ENCODE measurements at places on chromosomes 7 and 10.

- DNase-seq: no peak
Observed at GRCh38 chr7:121574109-121574508, 178.0 kb upstream of the FAM3C start.

DNA sequence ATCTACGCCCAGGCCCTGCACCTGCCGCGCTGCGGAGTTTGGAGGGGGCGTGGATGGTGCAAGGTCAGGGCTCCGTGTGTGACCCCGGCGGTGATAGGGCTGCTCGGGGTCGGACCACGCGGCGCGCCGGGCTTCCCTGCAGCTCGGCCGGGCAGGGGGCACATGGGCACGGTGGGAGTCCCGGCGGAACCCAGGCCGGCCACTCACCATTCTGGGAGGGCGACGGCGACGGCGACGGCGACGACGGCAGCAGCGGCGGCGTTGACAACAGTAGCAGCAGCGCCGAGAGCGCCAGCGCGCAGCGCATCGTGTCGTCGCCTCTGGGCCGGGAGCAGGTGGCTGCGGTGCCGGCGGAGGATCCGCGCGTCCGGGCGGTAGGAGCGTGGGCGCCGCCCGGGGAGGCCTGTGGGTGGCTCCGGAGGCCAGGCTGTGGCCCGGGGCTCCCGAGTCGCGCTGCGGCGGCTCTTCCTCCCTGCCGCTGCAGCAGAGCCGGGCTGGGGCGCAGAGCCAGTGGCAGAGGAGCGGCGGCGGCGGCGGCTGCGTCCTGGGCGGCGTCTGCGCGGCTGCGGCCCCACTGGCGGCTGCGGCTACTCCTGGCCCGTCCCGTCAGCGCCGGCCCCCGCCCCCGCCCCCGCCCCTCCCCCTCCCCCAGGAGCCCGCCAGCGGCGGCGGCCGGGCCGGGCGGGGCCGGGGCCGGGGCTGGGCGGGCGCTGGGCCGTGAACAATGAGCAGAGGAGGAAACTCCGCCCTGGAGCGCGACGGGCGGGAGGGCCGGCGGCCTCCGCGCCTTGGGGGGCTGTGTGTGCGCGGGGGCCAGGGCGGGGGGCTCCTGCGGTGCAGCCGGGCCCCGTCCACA, at the start of gene PODXL:
PODXL (minus strand) TSS at position 576 of the 856 bp plus-strand sequence; CDS start at position 307, 269 bp downstream.
- DNase-seq: no peak

DNA sequence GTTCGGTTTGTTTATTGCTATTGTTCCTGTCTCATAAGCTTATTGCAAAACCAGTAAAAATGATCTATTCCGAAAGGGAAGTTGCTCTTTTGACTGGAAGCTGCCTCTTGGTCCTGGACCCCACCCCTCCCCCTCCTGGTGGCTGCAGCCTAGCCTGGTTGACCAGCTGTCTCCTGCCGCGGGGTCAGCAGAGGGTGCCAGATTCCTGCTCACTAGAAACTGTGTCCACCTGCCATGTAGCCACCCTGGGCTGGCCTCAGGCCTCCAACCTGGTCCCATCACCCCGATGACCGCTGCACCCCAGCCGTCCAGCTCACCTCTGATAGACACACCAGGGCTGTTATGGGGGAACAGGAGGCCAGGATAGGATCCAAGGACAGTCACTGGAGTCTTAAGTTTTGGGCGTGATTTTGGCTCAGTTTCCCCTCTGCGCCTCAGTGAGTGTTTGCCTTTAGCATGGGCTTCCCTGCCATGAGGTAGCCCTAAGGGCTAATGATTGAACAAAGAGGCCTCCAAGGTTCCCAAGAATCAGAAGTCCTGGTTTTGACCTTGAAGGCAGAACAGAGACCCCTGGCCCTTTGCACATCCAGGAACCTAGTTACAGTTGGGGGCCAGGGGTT, 32.9 kb upstream of the SLF2 start:
- no peak for DNase-seq

- DNase-seq: no peak
Observed at GRCh38 chr7:44081266-44081748, 1.0 kb downstream of the POLM start.

DNA sequence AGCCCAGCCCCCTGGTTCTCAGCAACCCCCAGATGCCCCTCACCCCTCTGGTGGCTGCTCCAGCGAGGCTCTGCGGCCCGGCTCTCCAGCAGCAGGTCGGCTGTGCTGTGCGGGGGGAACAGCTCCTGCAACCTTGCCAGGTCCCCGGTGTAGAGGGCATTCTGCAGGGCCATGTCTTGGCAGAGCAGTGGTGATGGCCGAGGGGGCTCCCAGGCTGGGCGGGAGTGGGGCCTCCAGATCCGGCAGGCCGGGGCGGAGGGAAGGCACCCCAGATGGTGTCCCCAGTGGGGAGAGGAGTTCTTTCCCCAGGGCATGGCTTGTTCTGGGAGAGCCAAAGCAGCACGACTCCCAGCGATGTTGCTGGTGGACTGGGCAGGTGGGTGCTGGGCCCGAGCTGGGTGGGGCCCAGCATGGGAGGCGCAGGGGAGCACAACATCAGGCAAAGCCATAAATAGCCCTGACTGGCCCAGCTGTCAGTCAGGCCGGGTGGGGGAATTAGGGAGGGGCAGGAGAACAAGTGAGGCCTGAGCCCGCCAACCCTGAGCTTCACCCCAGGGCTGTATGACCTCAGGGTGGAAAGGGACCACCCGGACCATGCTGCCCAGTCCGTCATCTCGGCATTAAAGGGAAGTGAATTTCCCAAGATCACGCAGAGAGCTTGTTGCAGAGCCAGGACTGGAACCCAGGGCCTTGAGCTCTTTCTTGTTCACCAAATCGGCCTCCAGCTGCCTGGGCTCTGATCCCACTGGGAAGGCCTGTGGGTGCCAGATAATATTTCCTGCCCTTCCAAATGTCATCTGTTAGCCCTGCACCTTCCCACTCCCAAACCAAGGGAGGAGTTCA, 580 bp upstream of the ASB10 start:
- DNase-seq: no peak

DNA sequence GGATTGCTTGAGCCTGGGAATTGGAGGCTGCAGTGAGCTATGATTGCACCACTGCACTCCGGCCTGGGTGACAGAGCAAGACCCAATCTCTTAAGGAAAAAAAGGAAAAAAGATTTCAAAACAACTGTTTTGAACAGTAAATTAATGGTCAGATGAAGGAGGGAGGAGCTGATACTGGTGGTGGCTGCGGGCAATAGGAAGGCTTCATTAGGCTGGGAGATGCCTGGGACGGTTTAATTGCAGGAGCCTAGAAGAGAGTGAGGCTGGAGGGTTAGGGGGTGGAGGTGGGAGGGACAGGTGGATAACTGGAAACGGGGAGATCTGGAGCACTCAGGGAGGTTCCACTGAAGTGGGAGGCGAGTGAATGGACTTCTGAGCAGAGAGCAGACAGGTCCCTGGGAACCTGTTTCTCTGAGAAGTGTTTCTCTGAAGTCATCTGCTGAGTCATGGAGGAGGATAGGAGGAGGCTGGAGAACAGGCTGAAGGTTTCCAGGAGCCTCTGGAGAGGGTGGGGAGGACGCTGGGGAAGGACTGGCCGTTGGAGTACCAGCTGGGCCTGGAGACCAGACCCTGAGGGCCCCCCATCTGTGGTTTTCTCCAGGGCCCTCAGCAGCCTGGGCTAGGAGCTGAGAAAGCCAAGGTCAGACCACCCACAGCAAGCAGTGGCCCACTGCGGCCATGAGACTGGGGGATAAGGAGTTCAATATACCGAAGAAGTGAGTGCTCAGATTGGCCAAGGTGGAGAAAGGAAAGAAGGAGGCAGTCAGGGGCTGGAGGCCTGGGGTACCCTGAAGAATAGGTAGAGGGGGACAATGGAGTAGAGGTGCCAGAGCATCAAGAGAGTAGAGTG, 14.4 kb upstream of the YWHAG start:
- no peak for DNase-seq

DNA sequence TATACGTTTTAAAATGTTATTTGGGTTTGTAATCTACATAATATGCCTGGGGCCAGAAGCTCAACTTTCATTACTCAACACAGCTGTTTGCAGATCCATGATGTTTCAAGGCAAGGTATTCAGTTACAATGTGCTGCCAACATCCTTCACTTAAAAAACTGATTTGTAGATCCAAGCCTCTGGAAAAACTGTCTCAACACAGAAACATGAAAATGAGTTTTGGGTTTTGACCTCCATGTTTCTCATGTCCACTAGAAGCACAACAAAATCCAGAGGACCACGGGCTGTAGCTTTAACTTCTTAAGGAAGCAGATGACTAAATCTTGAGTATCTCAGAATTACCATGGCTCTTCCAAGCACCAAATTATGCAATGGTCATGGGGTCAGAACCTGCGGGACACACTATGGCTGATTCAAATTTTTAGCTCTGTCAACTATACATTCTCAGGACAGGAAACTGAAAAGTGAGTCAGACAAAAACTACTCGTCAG, 247.1 kb upstream of the GRB10 start:
- no peak for DNase-seq

DNA sequence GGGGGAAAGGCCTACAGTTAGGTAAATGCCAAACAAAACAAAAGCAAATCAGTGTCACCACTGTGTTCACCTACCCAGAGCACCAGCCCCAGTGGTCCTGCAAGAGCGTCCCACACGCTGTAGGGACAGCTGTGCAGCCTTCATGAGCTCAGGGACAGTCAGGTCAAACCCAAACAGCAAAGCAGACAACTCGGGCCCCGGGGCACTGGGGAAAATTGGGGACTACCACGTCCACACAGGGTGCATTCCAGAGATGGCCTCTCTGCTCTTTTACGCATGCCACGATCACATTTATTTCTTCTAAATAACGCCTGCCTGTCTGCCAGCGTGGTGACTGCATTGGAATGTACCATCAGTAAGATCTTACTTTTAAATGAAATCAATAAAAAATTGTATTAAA, 21.7 kb downstream of the EBF3 start:
- DNase-seq: no peak

- DNase-seq: no peak
Observed at GRCh38 chr7:75879771-75880184, 944 bp downstream of the RHBDD2 start.

DNA sequence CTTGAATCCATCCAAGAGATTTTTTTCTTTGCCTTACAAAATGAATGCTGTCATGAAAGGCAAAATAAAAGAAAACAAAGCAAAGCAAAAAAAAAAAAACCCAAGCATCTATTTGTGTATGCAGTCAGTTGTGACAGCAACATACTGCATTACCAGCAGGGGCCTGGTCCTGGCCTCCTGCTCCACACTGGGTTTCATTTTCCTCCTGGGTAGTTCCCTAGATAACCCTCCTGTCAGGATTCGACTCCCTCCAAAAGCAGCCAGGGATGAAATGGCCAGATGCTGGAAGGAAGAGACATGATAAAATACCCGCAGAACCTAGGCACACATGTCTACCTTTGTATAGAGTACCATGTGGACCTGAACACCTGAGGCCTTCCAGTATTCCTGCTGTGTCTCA, 148.6 kb downstream of the NRCAM start:
- DNase-seq: no peak

- no peak for DNase-seq
Observed at GRCh38 chr10:73867126-73867807, 7.1 kb downstream of the CAMK2G start.

DNA sequence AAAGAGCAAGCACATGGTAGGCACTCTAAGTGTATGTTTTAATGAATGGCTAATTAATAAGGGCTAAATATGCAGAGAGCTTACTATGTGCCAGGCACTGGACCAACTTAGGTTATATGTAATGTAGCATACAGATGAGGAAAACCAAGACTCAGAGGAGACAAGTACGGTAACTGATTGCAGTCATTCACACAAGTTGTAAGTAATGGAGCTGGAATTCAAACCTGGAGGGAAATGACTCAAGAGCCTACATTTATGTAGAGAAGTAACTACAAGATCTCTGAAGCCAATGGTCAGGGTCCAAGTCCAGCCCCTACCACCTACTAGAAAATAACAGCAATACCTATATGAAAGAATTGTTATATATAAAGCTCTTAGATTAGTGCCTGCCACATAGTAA, 97.3 kb upstream of the KCNIP2 start:
- DNase-seq: no peak

- DNase-seq: no peak
Observed at GRCh38 chr7:142461437-142461836, 203.6 kb upstream of the PRSS58 start.

DNA sequence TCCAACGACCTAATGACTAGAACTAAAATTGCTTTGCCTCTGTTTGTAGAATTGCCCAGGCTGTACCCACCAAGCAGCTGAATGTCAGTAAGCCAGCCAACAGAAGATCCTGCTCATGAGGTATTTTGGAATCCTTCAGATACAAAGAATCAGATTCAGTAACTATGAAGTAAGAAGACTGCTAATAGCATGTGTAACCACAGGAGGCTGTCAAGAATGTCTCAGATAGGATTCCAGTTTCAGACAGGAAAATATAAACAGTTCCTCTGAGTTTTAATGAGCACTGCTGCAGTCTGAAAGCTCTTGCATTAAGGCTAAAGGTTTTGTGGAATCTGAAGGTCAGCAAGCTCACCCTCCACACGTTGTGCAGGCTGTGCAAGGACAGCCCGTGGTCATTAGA, 112.6 kb upstream of the ADAM12 start:
- DNase-seq: no peak

DNA sequence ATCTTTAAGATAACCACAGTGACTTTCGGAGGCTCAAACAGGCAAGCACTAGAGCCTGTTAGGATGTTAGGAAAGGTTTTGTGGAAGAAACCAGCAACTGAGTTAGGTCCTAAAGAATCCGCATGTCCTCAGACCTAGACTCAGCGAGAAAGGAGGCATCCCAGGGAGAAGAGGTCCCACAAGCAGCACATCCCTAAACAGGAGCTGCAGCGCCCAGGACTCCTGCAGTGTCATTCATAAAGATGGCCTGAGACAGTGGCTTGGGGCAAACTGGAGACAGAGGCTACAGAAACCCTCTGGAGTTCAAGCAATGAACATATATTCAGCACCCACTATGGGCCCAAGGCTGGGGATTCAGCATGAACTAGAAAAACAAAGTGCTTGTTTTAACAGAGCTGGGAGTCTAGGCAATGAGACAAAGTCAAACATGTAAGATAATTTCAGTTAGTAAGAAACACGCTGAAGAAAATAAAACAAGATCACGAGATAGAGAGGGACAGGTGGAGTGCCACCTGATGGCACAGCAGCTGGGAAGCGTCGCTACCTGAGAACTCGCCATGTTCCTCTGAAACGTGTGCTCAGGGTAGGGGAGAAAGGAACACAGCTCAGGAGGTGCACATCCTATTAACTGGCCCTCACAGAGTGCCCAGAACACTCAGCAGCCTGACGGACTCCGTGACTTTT, 48.1 kb downstream of the PARD3 start:
- no peak for DNase-seq

- DNase-seq: no peak
Observed at GRCh38 chr7:106218546-106218945, 66.2 kb downstream of the NAMPT start.

DNA sequence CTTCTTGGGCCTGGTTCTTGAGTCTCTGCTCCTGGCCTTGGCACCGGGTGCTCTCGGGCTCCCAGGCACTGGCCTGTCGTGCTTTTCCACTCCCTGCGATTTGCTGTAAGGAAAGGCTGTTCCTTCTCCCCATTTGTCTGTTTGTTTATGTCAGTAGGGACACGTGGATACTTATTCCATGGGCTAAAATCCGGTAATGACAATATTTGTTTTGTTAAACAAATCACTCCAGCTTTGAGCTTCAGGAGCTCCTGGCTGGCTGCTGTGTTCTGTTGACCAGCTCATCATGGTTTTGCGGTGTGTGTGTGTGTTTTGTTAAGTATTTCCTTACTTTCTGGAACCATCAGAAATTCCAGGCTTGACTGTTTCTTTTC, 17.5 kb upstream of the JAKMIP3 start:
- no peak for DNase-seq

GRCh38 chr7:131967216-131967730, 410.8 kb upstream of the PODXL start:
- no peak for DNase-seq
